Muscle of arm (tissue), 14 donors: ENCODE measurements at places on chromosomes 2 and 18.

DNA sequence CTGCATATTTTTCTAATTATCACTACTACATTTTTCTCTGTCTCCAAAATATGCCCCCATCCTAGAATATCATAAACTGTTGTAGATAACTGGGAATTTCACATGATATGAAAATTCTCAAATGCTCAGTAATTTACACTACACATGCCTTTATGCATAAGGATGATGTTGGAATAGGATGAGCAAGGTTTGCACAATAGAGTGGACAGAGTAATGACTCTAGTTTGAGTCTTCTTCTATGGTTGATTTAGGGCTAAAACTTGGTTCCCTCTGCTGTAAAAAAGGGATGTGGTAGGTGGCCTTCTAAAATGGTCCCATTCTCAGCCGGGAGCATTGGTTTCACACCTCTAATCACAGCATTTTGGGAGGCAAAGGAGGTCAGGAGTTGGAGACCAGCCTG, 129.9 kb downstream of the BCL11A start:
- DNase-seq = no peak

DNA sequence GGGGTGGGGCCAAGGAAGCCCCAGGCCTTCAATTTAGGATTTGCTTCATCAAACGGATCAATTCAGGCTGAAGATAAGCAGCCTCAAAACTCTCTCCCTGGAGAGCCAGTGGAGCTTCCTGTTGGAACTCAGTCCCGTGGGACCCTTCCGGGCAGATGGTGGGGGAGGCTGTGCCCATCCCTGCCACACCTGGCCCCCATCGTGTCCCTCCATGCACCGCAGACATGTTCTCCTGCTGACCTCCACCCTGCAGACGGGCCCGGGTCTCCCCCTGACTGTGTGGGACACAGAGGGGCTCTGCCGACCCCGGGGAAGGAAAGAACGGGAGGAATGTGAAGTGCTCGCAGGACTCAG, 144.2 kb downstream of the TPO start:
- DNase-seq = no peak

DNA sequence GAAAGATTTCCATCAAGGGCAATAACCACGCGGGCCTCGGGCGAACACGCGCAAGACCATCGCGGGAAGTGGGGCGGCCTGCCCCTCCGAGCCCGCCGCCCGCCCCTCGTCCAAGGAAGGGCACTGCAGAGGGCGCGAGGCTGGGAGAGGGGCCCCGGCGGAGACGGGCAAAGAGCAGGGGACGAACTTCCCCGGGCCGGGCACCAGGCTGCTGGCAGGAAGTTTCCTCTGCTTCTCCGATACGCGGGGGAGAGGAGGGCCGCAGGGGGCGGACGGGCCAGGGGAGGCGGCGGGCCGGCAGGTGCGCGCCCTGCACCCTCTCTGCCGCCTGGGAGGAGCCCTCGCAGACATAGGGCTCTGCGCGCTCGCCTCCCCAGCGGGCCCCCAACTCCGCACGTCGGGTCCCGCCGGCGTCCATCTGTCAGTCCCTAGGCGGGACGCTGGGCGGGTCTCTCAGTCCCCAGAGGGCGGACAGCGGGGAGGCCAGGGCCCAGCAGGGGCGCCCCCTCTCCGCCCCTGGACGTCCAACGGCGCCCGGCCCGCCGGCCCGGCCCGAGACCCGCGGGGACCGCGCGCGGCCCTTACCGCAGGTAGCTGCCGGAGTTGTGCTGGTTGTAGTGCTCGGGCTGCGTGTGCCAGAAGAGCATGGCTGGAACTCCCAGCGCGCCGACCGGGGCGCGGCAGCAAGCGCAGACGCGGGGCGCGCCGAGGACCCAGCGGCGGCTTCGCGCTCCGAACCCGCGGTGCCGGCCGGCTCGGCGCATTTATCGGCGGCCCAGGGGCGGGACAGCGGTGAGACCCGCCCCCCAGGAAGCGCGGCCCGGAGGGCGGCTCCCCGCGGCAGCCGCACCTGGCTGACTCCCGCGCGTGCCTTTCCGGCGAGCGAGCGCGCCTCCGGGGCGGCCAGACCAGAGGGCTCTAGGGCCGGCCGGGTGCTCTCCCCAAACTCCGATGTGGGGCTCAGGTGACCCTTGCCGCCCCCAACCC, at the start of gene TFCP2L1:
TFCP2L1 (minus strand) TSS at position 740 of the 987 bp plus-strand sequence; CDS start at position 647, 93 bp downstream.
- DNase-seq = no peak

- DNase-seq = no peak
Observed at GRCh38 chr2:66550826-66551225, 115.9 kb downstream of the MEIS1 start.

DNA sequence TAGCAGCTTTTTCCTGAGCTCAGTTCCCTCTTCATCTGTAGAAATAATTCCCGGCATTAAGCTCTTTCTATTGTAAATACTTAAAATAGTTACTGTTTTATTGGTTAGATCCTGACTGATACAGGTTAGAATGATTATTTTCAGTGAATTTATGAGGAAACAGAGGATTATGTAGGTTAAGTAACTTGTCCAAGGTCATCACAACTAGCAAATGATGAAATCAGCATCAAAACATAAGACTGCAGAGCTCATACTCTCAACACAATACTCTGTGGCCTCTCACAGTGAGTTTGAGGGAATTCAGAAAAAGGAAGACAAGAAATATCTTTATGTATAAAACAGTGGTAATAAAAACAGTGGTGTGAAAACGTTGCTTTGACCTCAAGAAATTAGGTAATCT, 113.2 kb upstream of the DLX2 start:
- DNase-seq = no peak

DNA sequence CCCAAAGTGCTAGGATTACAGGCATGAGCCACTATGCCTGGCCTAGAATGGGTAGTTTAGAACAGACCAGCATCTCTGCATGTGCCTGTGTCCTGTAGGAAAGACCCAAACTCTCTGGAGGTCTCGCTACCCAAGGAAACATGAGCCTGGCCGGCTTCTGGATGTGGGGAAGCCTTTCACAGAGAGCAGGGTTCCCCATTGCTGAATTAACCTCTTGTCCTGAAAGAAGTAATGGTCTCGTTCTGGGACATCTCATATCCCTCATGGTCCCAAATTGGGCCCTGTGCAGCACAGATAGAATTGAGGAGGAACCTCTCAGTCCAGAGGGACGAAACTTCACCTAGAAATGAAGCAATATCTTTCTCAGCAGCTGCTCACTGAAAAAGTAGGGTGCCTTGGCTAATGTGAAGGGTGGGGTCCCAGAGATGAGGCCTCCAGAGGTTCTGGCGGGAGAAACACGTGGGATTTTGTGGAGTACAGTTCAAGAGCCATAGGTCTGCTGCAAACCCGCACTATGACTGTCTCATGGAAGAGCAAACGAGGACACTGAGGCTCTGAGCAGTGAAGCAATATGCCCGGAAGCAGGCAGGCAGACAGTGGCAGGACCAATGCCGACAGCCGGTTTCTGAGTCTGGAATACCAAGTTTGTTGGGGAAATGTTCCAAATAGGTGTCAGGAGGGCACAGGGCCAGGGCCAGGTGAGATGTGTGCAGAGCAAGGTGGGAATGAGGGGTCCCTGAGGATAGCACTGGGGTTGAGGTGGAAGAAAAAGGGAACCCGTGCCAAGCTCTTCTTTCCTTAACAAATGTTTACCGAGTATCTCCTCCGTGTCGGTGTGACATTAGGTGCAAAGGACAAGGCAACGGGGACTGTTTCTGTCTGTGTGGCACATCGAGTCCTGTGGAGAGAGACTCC, 121.0 kb upstream of the TWIST2 start:
- DNase-seq = no peak
